Hepatic stellate cell (primary cell): ENCODE measurements at places on chromosomes 11 and 22.

GRCh38 chr11:79413268-79413667, 27.6 kb downstream of the TENM4 start:
- DNase-seq, result peak; percentile 86

GRCh38 chr11:368414-369335, 624 bp upstream of the B4GALNT4 start:
- peak; percentile 67 for DNase-seq

GRCh38 chr11:76830639-76831327, 29.9 kb upstream of the ACER3 start:
- peak; percentile 34 for DNase-seq

- DNase-seq, result no peak
Measured at GRCh38 chr11:23353611-23354010, 493.3 kb upstream of the CCDC179 start.

DNA sequence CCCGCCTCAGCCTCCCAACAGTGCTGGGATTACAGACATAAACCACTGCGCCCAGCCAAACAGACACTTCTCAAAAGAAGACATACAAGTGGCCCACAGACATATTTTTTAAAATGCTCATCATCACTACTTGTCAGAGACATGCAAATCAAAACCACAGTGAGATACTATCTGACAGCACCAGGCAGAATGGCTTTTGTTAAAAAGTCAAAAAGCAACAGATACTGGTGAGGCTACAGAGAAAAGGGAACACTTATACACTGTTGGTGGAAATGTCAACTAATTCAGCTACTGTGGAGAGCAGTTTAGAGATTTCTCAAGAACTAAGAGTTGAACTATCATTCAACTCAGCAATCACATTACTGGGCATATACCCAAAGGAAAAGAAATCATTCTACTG, 67.0 kb downstream of the ARHGAP20 start:
- no peak for DNase-seq

GRCh38 chr11:1908618-1909017, 10.9 kb upstream of the TNNT3 start:
- peak; percentile 56 for DNase-seq

DNA sequence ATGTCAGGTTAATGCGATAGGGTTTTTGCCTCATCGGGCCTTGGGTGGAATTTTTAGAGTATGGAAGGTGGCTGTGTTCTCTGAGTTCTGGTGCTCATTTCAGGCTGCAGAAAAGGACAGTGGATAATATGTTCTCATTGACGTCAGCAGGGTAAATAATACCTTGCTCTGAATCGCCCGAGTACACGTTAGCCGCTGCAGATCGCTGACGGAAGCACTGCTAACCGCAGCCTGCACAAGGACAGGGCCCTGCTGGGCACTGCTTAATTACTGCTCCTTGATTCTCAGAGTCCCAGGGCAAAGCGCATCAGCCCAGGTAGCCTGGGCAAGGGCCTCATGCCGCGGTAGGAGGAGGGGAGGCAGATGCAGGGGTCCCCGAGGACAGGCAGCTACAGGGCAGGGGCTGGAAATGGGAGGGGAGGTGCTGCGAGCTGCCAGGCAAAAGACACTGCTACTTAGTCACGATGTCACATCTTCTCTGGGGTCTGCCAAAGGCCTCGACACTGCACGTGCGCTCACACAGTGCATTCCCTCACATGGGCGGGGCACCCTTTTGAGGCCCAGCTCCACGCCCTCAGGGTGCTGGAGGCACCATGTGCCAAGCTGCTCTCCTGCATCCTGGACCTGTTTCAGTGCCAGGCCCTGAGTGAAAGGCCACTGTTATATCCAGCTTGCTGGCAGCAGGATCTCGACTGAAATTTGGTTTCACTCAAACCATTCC, 35.2 kb downstream of the PPP2R1B start:
- no peak for DNase-seq

- DNase-seq, result no peak
Measured at GRCh38 chr11:256952-257737, 20.4 kb downstream of the PSMD13 start.

DNA sequence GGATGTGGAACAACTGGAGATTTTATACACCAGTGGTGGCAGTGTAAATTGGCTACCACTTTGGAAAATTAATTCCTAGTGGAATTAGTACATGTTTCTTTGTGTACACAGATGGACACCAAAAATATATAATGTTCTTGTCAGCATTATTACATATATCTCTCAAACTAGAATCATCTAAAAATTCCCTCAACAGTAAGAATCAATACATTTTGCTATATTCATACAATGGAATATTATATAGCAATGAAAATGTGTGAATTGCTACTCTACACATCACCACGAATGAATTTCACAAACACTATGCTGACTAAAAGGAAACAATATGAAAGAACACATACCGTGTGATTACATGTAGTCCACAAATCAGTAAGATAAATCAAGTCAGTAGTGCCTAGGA, 33.9 kb downstream of the CCDC90B start:
- DNase-seq, result no peak

DNA sequence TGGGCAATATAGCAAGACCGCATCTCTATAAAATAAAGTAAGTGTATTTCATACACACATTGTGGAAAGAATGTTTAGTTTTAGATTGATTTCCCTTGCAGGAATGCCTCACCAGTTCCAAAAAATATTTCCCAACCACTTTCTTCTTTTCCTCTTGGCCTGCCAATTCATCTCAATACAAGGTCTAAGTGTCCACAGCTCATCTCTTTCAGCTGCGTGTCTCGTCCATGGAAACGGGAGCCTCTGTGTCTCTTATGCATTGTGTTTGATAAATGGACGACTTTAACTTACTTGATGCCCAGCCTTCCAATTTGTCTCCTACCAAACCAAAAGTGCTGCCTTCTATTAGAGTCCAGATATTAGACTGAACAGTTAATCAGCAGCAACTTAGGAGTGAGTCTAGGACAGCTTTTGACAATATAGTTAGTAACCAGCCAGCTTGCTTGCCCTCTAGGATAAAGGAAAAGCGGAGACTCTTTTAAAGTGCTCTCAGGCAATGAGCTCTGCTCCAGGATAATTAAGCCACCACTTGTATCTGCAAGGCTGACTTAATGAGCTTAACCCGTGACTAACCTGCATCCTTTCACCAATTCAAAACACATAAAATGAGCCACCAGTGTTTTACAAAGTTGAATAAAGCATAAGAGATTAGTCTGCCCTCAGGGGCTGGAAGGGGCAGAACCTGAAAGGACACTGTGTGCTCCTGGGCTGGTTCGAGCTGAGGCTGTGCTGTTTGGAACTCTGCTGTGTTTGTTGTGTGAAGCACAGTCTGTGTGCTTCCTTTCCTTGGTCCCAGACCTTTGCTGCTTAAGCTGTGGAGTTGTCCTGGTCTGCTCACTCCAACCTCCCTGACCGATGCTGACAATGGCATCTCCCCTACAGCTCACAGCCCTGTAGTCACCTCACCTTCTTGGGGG, 27.5 kb downstream of the FBXO7 start:
- no peak for DNase-seq

DNA sequence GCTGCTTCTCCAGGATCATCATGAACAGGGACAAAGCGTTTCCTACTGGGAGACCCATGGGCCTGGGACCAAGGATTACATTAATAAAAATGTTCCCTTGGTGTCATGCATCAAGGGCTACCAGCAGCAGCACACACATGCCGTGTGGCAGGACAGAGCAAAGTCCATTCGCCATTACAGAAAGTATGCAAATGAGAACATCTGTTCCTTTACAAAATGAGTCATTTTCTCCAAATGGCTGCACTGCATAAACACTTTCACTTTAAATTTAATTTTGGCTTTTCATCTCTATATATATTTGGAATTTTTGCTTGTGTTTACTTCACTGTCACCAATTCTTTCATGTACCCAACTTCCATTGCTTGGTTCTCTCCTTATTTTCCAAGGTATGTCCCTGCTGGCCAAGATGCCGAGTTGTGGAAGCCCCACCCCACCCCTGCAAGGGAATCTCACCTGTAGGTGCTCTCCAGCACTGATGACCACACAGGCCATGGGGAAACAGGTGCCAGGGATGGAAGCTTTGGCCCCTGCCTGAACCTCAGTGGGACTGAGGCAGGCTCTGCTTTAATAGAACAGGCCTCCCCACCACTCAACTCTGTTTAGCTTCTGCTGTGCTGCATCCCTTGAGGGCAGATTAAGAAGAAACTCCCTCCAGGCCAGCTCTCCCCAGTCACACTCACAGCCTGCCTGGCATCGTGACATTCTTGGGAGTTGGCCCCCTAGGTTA, 15.6 kb upstream of the GNAZ start:
- DNase-seq, result no peak

- peak; percentile 26 for DNase-seq
Measured at GRCh38 chr22:44088976-44089570, 65.0 kb downstream of the PARVB start.

- no peak for DNase-seq
Measured at GRCh38 chr11:19767627-19768151, 55.1 kb downstream of the NAV2 start.

DNA sequence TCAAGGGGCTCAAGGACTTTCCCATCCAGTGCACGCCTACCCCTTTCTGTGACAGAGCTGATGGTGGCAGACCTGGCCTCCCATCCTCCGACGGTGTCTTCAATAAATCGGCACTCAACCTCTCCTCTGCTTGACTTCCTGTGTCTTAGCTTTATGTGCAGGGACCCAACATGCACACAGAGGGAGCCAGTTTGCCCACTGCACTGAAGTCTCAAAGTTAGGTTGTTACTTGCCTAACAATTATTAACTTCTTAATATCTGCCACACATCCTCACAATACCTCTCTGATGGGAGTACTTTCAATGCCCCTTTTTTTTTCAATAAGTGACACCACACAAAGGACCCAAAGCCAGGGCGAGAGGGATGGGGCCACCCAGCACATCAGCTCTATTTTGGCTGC, 3.6 kb downstream of the IZUMO1R start:
- DNase-seq, result no peak

GRCh38 chr11:35304386-35304775, 115.0 kb downstream of the SLC1A2 start:
- peak; percentile 28 for DNase-seq

GRCh38 chr11:68828155-68828931, 13.4 kb downstream of the CPT1A start:
- no peak for DNase-seq

DNA sequence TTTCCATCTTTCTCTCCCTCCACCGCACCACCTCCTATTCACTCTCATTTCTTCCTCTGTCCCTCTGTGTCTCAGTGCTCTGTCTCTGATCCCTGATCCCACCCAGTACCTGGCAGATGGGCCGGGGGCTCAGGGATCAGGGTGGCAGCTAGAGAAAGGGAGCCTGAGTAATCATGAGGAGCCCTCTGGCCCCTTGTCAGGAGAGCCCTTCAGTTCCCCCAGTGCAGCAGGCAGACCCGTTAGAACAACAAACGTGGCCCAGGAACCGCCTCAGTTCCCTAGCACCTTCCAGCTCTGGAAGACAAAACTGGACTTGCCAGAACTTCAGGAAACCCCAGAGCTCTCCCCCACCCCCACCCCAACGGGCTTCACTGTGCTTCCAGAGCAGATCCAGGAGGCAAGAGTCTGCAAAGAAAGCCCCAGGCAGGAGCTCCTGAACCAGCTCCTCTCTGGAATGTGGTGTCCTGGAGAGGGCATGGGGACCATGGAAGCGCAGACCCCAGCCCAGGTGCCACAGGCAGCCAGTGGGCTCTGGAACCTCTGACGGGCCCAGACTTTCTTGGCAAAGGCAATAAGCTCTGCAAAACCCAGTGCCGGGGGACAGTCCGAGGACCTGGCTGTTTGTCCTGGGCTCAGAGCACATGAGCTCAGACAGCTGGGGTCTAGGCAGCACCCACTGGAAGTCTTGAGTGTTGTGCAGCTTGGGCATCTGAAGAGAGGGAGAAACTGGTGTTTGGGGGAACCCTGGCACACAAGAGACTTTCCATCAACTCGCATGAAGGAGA, 43.2 kb downstream of the LMO1 start:
- no peak for DNase-seq
